Kidney epithelial cell (primary cell): ENCODE measurements at places on chromosomes 7 and 10. TPM values are rescaled to one million over a fixed set of nuclear protein-coding genes. Genes with fewer than 3 reads are reported as not detected.

The GDF10 gene
- not detected in 2 replicates for total RNA-seq

The HABP2 gene
- total RNA-seq: 0.07 and 0.08 TPM in 2 replicates

The MPP7 gene
- 2.3 and 2.4 TPM in 2 replicates for total RNA-seq

DNA sequence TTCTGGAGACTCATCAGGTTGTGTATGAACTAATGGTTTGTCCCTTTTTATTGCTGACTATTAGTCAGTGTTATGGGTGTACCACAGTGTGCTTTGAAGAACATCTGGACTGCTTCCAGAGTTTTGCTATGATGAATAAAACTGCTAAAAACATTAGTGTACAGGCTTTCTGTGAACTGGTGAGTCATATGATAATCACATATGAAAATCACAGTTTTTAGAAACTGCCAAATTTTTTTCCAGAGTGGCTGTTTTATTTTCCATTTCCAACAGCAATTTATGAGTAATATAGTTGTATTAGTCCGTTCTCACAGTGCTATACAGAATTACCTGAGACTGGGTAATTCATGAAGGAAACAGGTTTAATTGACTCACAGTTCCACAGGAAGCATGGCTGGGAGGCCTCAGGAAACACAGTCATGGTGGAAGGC is 281.2 kb upstream of the VSTM2A start:
- DNase-seq: peak; percentile 63

- no peak for DNase-seq
Observed at GRCh38 chr10:120600871-120601649, 144.0 kb downstream of the PLPP4 start.

DNA sequence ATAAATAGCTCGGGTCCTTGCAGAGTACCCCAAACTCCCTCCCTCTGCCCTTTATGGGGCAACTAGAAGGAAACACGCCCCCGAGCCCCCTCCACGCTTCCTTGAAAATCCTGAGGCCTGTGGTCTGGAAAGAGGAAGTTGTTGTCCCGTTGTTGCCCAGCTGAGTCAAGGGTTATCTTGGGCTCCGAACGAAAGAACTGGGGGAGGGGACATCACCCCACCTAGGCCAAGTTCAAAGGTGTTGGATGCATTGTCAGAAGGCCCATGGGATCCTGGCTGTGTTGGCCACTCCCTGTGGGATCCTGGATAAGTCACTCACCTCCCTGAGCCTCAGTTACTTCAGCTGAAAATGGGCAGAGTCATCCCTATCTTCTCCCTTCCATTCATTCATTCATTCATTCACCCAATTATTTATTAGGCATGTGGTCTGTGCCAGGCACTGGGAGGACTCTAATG is at the start of gene CCL24:
TSS of gene CCL24 (minus strand) at position 26 of the 456 bp plus-strand sequence. CDS start 91 bp downstream, outside the sequence.
- DNase-seq: no peak

- DNase-seq: peak; percentile 76
Observed at GRCh38 chr7:40298421-40298820, 163.6 kb downstream of the SUGCT start.

- no peak for DNase-seq
Observed at GRCh38 chr7:129843978-129844840, 108.6 kb downstream of the UBE2H start.

- DNase-seq: no peak
Observed at GRCh38 chr10:118501171-118501570, 94.3 kb downstream of the PRLHR start.

DNA sequence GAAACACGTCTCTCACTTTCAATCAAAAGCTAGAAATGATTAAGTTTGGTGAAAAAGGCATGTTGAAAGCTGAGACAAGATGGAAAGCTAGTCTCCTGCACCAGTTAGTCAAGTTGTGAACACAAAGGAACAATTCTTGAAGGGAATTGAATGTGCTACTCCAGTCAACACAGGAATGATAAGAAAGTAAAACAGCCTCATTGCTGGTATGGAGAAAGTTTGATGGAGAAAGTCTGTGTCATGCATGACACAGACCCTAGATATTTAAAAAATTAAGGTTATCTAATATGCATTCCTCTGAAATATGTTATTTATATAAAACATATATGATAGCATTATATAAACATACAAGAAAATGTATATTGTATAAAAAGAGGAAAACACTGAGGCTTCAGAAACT is 699.4 kb upstream of the FZD8 start:
- no peak for DNase-seq
